ENCODE measurements at places on chromosomes 7 and 10.

- DNase-seq: no peak
Measured at GRCh38 chr10:131978851-131979250, 2.9 kb downstream of the BNIP3 start.

DNA sequence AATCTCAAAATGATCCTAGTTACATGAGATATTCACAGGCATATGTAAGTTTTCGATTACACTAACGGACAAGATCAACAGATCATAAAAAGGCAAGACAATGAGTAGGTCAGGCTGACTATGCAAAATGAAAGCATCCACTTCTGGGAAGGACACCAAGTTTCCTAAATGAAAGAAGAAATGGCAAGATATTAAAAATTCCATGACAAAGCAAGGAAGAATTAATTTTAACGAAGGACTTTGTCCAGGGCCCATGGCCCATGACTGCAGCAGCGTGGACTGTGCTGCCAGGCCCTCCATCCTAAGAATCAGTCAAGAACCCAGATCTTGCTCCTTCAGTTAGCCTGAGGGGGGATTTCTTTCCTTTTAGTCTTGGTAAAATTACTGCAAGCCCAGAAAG lies 182.4 kb upstream of the FRMD4A start:
- no peak for DNase-seq

- no peak for DNase-seq
Measured at GRCh38 chr7:20290505-20291111, 40.1 kb upstream of the ITGB8 start.

- DNase-seq: no peak
Measured at GRCh38 chr7:100126239-100126930, 382 bp upstream of the MBLAC1 start.

DNA sequence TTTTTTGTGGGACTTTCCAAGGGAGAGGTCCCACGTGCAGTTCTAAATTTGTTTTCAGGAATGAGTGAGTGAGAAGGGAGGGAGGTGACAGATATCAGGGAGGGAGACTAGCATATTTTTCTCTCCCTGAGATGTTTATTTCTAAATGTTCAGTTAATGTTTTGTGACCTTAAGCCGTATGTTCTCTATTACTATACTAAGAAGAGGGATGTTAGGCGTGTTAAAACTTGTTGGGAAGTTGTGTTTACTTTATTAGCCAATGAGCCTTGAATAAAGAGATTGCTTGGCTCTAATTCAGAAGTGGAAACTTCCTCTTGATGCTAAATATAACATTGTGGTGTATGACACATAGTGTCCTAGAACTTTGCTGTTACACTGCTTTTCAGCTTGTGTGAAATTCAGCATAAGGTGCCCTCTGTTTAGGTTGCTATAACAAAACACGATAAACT lies 37.3 kb downstream of the DNAH11 start:
- no peak for DNase-seq

DNA sequence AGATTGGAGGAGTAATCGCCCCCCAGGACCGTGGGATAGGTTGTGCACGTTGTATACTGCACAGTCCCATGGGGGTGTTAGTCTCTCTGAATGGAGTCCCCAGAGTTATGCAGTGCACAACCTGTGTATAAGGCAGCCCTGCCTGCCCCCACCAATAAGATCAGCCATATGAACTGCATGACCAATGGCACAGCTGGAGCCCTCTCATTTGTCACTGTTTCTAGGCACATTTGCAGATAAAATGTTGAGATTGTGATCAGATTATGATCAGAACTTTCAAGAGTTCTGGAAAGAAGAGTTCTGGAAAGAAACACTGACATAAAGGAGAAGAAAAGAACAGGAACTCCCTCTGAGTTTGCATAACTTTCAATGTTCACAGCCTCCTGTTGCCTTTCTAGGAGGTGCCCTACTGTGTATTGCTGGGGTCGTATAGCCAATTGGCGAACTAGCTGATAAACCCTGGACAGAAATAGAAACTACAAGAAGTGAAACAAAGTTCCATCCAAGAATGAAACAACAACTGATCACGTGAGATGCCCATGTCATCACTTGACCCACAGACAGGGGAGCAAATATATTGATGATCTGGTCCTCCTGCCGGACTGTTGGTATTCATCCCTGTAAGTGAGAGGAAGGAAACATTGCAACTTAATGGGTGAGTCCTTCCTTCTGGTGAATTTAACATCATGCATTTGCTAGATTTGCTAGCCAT lies 49.6 kb upstream of the TOMM7 start:
- peak; percentile 77 for DNase-seq

DNA sequence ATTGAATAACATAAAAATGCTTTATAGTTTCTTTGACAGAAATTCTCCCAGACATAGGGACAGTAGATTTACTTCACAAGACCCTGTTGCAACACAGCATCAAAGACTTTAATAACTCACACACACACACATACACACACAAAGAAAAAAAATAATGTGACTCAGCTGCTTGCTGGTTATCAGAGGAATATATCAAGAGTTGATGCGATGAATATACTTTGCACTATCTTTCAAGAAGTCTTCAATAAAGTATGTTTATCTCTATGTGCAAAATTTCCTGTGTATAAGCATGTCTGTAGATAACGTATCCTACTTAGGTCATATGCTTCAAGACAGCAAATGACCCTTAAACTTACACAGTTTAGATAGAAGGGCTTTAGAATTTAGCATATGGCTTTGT lies 243.1 kb downstream of the ARL4A start:
- no peak for DNase-seq

DNA sequence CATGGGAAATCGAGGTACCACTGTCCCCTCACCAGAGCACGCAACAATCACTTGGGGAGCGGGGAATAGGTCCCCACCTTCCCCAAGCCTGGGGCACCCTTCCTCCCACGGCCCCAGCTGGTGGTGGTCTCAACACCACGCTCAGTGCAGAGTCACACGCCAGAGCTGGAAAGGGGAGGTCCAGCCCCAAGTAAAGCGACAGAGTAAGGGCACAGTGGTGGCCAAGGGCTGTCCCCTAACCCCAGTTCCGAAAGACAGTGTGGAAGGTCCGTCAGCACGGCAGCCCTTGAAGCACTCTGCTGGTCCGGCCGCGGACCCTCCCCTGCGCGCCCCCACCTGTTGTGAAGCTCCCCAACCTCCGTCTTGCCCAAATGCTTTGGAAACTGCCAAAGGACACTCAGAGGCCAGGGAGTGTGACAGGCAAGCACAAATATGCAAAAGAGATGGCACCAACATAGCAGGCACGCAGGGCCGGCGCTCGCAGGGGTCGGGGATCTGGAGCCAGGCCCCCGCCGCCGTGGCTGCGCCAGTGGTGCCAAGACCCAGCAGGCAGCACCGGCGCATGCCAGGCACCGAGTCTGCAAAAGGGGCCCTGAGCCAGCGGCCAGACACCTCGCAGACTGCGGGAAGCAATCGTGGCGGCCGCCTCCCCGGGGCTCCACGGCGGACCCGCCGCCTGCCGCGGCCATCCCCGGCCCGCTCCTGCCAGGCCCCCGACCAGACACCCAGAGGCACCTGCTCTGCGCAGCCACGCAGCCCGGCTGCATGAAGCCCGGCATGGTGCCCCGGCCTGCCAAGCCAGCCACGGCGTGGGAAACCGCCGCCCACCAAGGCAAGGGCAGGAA lies 51.6 kb upstream of the SRRM3 start:
- DNase-seq: no peak

GRCh38 chr10:104325436-104326435 lies 12.5 kb downstream of the ITPRIP start:
- DNase-seq: no peak

DNA sequence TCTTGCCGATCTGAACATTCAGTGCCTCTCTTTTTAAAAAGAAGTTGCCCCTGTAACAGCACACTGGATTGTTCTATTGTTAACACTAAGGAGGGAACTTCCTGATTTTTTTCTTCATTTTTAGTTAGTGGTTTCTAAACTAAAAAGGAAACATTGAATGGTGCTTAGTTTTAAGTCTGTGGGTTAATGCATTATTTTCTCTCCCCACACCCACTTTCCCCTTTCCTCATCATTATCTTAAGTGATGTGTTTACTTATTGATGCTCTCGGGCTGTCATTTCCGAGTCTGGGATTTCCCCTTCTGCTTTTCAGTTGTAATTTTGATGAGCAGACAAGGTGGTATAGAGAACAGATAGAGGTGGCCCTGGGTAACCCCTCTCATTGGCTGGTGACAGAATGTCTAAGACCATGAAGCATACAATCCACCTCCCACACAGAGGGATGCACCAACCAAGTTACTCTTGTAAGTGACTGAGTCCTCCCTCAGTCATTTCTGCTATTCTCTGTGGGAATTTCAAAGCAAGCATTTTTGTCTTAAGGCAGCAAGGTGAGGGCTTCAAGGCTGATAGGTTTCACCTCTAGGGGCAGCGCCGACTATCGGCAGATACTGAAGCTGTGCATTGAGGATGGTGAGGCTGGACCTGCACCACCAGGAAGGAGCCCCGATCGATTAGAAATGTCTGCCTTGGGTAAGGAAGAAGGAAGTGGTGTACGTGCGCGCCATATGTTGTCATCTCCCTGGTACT lies 49.5 kb downstream of the CHN2 start:
- DNase-seq: no peak

DNA sequence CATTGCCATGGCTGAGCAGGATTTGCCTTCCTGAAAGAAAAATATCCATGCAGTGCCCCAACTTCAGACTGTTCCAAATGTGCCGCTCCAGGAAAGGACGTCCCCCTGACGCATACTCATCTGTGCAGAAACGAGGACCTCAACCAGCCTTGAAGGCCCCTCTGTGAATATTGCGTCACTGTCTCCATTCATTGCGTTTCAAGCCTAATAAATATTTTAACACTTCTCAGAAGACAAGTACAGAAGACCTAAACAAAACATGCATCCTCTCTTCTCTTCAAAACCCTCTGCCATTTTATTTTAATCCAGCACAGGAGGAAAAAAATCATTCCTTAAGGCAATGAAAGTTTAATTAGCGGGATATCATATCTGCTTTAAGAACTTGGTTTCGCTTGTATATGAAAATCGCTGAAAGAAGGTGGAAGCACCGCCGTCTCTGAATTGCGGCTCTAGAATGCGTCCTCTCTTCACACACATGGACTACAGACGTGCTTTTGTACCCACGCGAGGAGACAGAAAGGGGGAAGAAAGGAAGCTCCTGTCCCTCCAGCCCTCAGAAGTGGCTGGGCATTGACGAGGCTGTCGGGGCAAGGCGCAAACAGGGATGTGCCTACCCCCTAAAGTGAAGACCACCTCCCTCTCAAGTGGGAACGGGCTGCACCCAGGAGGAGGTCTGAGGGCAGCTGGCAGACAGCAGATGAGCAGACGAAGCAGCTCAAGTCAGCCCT lies 36.8 kb downstream of the RGS10 start:
- DNase-seq: no peak

GRCh38 chr10:116014871-116015582 lies 258.0 kb downstream of the GFRA1 start:
- no peak for DNase-seq

DNA sequence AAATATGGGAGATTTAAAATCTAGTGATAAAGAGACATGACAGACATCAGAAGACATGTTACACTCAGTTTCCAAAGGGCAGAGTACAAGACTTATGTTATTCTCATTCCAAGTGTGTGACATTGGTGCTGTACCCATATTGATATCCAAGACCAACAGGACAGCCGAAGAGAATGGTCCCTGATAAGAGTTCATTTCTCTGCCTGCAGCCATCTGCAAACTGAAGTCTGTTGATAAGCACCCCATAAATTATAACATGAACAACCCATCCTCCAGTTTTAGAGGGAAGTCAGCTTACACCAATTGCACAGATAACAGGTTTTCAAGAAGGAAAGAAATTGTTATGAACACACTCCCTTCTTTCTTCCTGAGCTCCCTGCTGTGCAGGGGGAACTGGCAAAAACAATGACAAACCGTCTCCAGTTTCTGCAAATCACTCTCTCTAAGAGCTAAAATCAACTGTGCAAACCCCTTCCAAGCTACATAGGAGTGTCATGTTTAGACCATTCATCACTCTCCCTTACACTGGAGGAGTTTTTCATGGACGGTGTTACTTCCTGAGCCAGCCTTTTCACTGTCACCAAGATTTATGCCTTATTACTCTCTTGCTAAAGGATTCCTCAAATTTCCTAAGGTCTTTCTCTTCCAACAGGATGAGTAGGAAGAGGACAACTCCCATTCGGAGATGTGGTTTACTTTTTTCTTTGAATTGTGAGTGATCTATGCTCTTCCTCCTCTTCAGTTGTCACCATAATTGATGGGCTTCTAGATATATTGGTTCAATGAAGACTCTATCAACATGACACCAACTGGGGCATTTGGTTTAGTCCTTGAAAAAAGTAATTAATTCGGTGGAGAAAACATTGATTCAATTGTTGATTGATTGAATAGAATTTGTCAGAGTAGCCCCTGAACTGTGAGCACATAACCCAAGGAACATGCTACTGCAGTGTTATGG lies 80.3 kb upstream of the FAM171A1 start:
- no peak for DNase-seq

GRCh38 chr10:129893104-129894089 lies 70.7 kb downstream of the EBF3 start:
- DNase-seq: no peak

DNA sequence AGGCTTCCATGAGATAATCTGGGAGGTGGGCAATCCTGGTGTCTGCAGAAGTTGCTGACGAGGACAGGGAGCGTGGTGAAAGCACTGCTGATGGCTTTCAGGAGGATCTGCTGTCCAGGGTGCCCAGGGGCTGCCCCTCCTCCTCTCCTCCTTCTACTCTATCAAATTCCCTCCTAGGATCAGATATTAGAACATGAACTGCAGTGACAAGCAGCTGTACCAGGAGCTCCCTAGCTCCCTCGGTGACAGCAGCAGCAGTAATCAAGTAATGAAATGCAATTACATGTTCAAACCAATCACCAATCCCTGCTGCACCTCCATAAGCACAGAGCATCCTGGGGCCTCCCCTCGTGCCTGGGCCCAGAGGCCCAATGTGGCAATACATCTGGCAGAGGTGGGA lies 46.9 kb downstream of the GRID1 start:
- DNase-seq: no peak

GRCh38 chr7:34530259-34530658 lies 127.8 kb upstream of the NPSR1 start:
- DNase-seq: no peak

DNA sequence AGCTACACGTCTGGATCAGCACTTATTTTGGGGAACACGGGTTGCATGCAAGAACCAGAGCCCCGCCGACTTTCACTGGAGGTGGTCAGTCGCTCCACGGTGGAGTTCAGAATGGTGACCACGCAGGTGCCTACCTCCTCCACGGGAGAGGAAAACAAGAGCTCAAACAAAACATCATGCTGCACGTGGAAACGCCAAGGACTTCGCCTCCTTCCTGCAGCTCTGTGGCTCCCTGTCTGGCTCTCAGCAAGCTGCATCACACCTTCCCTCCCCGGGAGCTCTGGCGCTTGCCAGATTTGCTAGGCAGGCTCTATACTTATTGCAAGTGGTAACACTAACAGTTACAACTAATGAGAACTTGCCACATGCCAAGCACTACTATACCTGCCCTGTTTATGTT lies 26.0 kb downstream of the GSDME start:
- no peak for DNase-seq

- DNase-seq: no peak
Measured at GRCh38 chr7:107882766-107883165, 8.2 kb upstream of the DLD start.
